ENCODE measurements at places on chromosomes 4 and X. TPM values are rescaled to one million over a fixed set of nuclear protein-coding genes. Genes with fewer than 3 reads are reported as not detected.

The HSPA4L gene
- polyA plus RNA-seq, result 136 TPM

The MAGEB17 gene
- polyA plus RNA-seq, result not detected

The NLGN4X gene
- 16.9 TPM for polyA plus RNA-seq

The MAGEC3 gene
- polyA plus RNA-seq, result not detected

The ARR3 gene
- polyA plus RNA-seq, result not detected

The FGD1 gene
- 1.1 TPM for polyA plus RNA-seq

Measured in Purkinje cell (primary cell).